ENCODE measurements at places on chromosomes 7 and 10.

DNA sequence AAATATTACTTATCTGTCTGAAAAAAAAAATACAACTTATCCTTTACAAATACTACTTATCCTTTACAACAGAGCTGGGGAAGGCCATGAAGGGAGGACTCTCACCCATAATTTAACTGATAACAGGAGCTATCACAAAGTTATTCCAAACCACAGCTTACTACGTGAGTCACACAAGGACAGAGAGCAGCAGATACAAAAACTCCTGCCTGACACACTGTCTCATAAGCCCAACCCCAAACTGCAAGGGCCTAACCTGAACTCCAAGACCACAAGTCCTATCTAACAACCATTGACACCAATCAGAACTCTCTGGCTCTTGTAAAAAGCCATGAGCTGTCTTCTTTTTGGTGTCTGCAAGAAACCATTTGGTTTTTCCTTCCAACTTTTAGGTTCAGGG lies 28.5 kb upstream of the CXCL12 start:
- no peak for DNase-seq

- DNase-seq = no peak
Observed at GRCh38 chr10:20953120-20953519, 56.0 kb upstream of the NEBL start.

- no peak for DNase-seq
Observed at GRCh38 chr7:88042803-88043202, 108.8 kb downstream of the ADAM22 start.

DNA sequence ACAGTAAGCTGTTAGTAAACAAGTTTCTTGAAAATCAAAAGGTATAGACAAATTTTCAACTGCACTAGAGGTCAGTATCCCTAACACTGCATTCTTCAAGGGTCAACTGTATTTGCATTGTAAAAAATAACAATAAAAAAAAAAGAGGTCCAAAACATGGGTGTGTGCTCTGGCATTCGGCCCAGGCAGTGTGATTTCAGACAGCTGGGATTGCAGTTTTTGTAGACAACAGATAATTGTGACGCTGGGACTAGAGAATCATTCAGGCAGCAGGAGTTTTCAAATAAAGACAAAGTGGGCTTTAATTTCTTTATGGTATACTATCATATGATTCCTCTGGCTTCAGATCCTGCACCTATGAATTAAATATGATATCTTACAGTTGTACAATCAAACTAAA lies 543.2 kb upstream of the SEMA3D start:
- peak; percentile 27 for DNase-seq

GRCh38 chr7:21454182-21454581 lies 26.3 kb downstream of the SP4 start:
- DNase-seq = no peak

DNA sequence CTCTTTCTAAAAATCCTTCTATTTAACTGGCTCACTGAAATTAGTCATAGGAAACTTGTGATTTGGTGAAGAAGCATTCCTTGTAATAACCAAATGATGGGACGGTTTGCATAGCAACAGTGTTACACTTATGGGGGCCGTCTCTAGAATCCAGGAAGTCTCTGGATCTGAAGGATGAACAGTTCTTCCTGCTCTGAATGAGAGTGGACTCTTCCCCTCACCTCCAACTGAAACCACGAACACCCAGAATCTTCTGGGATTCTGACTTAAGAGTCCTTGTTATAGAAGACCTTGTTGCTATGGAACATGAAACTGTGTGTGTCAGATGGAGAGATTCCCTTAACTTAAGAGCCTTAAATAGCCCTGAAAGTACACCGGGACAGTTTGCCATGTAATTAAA lies 23.2 kb downstream of the NOLC1 start:
- DNase-seq = no peak

- no peak for DNase-seq
Observed at GRCh38 chr10:9596368-9596920, 1421.2 kb upstream of the CELF2 start.

- DNase-seq = no peak
Observed at GRCh38 chr10:80459047-80459865, 5.1 kb downstream of the TSPAN14 start.

GRCh38 chr10:44907556-44907955 lies 3.6 kb upstream of the TMEM72 start:
- DNase-seq = no peak

- no peak for DNase-seq
Observed at GRCh38 chr10:86368987-86369386, 2.4 kb upstream of the GRID1 start.

DNA sequence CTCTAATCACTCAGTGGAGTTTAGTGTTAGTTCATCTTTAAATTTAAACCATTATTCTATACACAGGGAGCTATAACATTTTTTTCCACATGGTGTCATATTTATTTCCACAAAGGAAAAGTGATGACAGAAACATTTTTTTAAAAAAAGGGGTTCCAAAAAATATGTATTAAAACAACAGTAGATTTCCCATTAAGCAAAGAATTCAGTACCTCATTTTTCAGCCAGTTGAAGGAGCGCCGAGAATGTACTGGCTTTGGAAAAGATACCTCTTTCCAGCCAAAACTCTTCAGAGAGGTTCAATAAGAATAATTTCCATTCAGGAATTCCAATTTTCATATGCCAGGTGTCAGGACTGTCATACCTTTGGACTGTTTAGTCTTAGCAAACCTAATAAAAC lies 250.5 kb upstream of the MEOX2 start:
- DNase-seq = no peak

DNA sequence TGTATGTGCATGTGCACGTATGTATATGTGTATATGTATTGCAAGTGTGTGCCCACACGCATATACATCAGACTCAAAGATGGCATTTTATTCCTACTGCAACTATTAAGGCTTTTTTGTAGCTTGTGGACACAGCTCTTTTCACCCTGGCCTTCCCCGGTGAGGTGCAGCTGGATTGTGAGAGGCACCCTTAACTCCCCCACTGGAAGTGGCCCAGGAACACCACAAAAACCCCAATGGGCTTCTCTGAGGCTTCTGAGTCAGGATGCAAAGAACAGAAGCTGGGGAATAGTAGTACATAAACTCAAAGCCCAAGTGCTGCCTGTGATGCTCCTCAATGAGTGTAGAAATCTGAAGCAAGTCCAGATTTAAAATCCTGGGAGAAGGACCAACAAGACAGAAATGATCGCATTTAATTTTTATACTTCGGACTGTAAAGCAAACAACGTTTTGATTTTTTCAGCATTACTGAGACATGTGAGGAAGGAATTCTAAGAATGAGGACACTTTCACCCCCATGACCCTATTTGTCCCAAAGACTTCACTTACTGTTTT lies 369.2 kb upstream of the MGMT start:
- no peak for DNase-seq

- no peak for DNase-seq
Observed at GRCh38 chr7:157035979-157036378, 25.5 kb upstream of the MNX1 start.
